ENCODE measurements at places on chromosomes 6 and 20.

GRCh38 chr6:75128878-75129570 lies 76.8 kb downstream of the COL12A1 start:
- DNase-seq: no peak

DNA sequence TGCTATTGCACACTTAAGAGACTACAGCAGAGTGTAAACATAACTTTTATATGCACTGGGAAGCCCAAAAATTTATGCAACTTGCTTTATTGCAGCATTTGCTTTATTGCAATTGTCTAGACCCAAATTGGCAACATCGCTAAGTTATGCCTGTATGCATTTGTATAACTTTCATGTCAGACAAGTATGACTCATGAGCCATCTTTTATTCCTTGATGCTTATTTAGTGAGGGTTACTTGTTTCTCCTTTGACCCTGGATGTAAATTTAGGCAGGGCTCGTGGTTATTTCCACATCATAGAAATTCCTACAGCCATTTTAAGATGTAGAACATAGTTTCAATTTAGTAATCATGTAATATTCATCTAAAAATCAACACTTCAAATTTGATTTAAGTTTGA lies 130.3 kb upstream of the LY86 start:
- no peak for DNase-seq

GRCh38 chr20:37777012-37777950 lies 83.5 kb downstream of the CTNNBL1 start:
- no peak for DNase-seq

DNA sequence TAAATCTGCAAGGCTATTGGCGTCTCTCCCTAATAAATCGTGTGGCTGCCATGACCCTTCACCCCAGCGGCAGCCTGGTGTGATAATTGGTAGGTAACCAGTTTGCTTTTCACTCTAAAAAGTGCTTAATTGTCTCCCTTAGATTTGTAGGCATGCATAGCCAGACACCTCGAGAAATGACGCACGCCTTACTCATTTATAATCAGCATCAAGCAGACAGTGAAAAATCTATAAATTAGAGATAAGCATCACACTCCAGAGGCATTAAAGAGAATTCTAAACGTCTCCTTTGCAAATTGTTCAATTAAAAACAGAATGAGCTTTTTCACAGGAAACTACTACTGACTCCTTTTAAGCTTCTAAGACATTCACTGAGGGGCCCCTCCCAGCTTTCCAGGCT lies 110.2 kb upstream of the RPS6KA2 start:
- no peak for DNase-seq

GRCh38 chr6:130827247-130828149 lies at the start of gene SMLR1:
TSS of gene SMLR1 (plus strand) at chr6:130827406. CDS start at chr6:130827414, 8 bp downstream.
- no peak for DNase-seq

DNA sequence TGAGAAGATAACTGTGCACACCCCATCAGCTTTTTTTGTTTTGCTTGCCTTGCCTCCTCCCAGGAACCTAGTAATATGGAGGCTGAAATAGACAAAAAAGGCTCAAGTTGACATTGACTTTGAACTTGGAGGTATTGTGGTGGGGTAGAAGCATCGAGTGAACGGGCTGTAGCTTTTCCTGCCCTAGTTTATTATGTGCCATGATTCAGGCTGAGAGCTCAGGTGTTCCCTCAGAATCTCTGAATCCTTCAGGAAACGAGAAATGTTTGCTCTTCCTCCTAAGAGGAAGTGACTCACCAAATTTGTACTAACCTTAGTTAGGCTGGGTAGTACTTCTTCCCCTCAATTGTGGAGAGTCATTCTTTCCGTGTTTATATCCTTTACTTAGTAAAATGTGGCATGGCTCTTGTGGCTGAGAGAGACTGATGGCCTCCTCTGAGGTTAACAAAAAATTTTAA lies 98.8 kb downstream of the SASH1 start:
- DNase-seq: no peak

DNA sequence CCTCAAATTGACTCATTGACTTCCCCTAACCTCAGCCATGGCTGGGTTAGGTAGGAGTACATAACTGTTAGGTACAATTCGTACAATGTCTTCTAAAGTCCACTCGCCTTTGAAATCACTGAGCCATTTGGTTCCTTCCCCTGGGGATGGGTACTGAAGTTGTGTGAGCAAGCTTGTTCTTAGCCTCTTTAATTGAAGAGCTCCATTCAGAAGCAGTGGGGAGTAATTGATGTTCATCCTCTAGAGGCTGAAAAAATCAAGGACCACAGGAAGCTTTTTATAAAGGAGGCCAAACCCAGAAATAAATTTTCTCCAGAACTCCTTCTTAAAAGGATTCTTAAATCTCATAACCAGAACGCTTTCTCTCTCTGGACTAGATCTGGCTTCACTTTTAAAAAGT lies 60.6 kb downstream of the ANKS1A start:
- no peak for DNase-seq

GRCh38 chr6:21772884-21773575 lies 179.5 kb downstream of the SOX4 start:
- no peak for DNase-seq

DNA sequence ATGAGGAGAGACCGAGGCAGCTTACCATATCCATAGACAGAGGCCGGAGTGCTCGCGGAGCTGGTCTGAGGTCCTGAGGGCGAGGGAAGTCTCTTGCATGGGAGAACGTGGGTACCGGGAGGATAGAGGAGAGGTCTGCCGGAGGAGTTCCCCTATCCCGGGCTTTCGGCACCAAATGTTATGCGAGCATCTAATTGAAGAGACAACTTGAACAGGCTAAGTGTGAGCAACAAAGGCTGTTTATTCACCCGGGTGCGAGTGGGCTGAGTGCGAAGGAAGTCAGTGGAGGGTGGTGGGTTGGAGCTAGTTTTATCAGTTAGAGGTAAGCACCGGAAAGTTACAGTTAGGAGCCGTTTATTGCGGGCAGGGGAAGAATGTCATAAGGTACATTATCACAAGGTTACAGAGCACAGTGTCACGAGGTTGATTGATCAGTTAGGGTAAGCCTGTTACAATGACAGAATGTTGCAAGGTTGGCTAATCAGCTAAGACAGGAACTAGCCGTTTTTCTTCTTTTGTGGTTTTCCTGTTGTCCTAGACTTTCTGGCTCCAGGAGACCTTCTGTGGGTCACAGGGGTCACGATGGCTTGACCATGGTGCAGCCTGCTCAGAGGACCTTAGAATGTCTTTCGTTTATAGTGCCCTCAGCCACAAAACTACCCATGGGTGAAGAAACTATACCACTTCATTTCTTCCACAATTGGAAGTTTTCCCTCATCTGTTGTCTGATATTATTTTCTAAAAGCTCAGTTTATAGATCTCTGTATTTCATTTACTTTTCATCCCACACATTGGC lies 746.0 kb upstream of the ADGRB3 start:
- no peak for DNase-seq

DNA sequence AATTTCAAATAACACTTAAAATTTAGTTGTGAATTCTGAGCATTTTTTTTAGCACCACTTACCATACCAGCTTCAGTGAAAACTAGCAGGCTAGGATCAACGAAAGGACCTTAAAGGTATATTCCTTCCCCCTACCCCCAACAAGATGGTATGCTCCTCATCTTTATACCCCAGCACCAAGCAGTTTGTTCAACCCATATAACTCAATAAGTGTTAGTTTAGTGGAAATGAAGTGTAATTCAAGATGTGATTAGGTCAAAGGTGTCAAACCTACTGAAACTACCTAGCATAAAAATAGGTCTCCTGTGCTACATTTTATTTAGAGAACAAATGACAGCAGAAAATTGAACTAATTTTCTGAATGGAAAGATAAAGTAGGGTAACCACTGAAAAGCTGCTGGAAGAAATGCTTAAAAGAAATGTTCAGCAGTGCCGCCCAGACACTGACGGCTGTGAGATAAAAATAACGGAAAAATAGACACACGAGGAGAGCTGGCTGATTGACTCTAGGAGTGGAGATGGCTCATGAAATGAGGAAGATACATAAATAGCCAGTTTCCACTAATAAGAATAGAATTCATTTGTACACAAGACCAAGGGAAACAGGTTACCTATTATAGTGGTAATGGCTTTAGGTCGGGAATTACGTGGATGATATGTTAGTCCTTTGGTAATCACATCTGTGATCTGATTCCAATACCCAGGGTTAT lies 94.8 kb downstream of the IPCEF1 start:
- DNase-seq: no peak

GRCh38 chr6:132685009-132685408 lies 26.0 kb upstream of the TAAR1 start:
- no peak for DNase-seq

- DNase-seq: no peak
Measured at GRCh38 chr6:156190270-156190669, 586.9 kb upstream of the ARID1B start.

DNA sequence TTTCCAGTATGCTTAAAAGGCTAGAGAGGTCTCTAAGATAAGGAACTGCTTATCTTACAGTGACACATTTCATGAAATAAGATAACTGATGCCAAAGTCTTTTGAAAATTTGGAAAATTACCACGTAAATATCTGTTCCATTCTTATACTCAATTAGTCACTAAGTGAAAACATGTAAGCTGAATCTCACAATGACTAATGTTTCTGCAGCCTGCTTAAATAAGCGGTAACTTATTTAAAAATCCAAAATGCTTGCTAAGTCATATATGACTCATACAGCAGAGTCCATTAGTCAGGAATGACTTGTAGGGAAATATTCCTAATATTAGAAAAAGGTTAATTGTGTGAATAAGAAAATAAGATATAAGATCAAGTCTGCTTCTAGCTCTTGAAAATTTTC lies 27.8 kb upstream of the LGSN start:
- DNase-seq: no peak

DNA sequence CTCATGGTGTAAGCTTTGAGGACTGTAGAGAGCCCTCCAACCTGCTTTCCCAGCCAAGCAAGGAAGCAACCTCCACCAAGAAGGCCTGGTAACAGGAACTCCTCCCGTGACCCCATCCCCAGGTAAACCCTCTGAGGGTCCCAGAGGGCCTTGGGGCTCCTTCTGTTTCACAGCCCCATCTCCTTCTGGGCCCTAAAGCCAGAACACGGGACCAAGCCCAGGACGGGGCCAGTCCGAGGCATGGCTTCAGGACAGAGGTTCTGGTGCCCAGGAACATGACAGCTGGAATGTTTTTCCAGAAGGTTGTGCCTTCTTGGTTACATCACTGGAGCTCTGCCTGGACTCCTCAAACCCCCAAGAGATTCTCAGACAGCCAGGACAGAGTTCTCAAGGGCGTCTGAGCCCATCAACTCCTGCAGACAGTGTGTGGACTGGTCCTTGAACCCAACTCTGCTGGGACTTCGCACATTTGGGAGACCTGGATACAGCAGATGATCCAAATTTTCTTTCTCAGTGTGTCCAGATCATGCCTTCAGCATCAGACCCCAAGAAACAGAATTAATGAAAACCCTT lies 43.1 kb downstream of the RRBP1 start:
- DNase-seq: no peak

- no peak for DNase-seq
Measured at GRCh38 chr6:163756079-163756478, 341.6 kb downstream of the QKI start.

All from left forelimb (tissue), 1 donor.